ENCODE measurements at places on chromosomes 12 and 14.
A peak's percentile ranks its signal among the peaks of the same experiment; 100 is the strongest.

- DNase-seq, result no peak
These were observed 58.1 kb downstream of the ACACB start for GRCh38 chr12:109174468-109174867.

GRCh38 chr12:106903241-106903945 lies 52.3 kb upstream of the TMEM263 start:
- DNase-seq, result no peak

GRCh38 chr12:95518944-95519343 lies 32.3 kb downstream of the USP44 start:
- no peak for DNase-seq

DNA sequence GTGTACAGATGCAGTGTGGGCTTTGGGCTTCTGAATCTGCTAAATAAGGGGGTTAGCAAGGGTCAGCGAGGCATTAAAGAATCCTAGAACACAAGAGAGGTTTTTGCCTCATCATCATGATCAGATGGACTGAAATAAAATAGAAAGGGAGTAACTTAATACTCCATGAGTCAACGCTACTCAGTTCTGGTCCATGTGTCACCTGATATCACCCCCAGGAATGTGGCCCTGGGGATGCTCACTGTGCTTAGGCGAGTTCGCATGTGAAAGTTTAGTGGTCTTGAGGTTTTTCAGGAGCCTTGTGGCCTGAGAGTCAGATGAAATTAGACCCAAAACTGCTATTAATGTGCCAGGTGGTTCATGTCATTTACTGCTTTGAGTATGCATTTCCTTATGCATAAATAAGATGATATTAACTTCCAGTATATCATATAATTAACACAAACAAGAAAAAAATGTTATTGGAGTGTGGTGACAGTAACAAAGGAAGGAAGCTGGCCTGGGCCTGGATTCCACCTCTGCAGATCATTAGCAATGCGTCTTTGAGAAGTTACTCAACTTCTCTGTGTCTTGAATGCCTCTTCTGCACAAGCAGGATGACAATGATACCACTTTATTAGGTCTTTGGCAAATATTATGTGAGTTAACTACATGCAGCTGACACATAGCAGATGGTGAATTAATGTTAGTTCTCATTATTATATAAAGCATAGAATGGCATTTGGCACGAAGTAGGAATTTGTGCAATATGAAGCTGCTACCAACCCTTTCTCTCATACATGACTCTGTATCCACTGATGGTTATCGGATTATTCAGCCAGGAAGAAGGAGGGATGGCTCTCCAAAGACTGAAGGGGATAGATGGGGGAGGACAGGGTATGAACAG lies 1272.6 kb downstream of the AACS start:
- no peak for DNase-seq

- no peak for DNase-seq
These were observed 47.5 kb downstream of the C14orf132 start for GRCh38 chr14:96086574-96087077.

GRCh38 chr14:54483073-54483745 lies 5.6 kb downstream of the GMFB start:
- DNase-seq, result no peak

DNA sequence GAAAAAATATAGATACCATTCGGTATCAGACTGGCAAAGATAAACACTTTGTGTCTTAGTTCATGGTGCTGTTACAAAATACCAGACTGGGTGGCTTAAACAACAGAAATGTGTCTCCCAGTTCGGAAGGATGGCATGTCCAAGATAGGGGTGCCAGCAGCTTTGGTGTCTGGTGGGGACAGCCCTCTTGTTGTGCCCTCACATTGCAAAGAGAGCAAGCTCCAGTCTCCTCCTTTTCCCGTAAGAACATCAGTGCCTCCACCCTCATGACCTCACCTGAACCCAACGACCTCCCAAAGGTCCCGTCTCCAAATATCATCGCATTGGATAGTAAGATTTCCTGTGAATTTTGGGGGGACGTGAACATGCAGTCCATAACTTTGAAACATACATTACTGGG lies 12.4 kb downstream of the ZBTB42 start:
- DNase-seq, result no peak

- DNase-seq, result peak; percentile 24
These were observed 58.2 kb downstream of the ESR2 start for GRCh38 chr14:64235652-64236640.

DNA sequence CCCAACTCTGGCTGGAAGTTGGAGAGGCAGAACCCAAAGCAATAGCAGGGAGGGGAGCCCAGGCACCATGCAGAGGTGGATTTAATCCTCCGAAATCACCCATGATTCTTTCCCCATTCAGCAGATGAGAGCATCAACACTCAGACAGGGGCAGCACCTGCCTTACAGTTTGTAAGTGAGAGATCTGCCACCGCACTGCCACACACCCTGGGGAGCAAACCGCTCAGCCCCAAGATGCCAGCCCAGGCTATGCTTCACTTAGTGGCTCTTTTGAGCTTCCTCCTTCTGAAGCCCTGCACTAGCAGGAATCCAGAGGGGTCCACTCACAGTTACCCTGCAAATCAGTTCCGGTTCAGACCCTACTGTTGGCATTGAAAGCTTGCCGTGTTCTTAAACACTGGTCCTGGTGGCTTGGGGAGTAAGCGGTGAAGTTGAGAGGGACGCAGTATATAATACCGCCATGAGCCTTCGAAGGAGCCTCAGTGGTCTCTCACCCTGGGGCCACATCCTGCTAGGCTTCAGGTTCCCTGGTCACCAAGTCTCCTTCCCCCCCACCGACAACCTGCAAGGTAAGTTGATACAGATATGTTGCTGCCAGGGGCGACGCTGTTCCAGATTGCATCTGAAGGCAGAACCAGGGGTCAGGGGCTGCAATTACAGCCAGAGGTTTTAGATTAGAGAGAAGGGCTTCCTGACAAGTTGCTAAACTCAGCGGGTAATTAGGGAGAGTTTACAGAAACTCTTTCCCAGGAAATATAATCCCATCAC lies 72.0 kb upstream of the CCND2 start:
- DNase-seq, result no peak

DNA sequence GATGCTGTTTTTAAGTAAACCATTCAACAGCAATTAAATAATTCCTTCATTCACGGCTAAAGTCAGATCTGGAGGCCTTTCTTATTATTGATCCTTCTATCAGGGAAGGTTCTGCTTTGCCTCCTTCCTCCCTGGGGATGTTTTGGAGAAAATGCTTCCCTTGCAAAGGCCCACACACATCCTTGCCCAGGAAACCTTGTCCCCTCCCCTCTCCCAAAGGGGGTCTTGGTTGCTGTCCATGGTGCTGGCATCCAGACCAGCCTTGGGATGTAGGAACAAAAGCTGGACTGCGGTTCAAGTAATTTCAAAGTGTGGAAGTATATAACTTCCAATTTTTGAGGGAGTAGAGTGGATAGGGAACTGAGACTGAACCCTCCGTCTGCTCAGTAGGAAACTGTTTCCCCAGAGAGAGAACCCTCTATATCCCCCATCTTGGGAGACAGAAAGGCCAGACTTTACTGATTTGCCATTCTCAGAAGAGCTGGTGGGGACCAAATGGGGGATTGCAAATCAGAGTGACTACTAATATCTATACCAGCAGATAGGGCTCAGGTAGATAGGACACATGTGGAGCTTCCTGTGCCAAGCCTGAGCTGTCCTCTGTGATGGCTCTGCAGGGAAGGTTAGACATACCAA lies 5.6 kb downstream of the MARCHF9 start:
- no peak for DNase-seq

DNA sequence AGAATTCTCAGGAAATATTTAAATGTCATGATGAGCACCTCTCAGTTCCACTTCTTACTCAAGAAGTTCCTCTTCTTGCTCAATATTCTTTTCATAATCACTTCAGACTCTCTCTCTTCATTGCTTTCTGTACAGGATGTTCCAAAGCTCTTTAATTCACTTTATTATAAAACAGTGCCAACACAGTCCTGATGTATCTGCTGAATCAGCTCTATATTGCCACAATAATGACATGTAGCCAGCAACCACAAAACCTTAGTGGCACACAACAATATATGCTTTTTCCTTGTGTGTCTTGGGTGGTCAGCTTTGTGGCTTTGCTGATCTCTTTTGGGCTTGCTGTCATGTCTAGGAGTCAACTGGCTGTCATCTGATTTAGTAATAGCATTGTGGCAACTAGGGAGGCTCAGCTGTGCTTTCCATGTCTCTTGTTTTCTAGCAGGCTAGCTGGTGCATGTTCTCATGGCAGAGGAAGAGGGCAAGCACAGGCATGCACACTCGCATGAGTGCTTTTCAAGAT lies 52.8 kb upstream of the SLC2A13 start:
- no peak for DNase-seq

- DNase-seq, result no peak
These were observed 38.2 kb downstream of the NCKAP5L start for GRCh38 chr12:49789992-49790391.

GRCh38 chr12:20197411-20197810 lies 170.9 kb upstream of the PDE3A start:
- DNase-seq, result no peak

DNA sequence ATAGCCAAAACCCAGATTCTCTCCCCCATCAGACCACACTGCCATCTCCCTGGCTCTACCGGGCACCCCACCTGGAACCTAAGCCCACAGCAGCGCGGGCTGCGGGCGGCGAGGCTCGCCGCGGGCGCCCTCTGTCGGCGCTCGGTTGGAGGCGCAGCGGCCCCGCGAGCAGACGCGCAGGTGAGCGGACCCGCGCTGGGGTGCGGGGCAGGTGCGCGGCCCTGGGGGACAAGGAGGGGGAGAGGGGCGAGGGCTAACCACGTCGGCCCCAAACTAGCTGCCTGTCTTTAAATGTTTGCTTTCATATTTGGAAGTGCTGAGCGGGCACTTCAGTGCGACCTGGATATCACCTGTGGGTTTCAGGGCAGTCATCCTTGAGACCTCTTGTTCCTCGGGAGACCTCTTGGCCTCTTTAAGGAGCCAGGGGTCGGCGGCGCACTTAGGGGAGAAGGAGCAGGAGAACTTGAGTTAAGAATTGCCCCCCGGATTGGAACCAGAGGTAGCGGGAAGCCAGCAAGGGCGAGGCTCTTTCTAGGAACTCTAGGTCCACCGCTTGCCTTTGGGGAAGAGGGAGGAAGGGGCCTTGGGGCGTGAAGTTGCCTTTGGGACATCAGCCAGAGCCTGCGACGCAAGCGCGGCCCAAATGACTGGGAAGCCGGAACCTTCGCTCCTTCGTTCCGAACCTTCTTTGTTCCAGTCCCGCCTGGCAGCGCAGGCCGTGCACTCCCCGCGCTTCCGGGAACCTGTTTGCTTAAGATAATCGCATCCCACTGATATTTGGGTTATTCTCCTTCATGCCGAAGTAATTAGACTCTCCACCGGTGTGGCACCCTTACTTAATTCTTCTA lies 78.7 kb downstream of the NEDD1 start:
- peak; percentile 70 for DNase-seq

DNA sequence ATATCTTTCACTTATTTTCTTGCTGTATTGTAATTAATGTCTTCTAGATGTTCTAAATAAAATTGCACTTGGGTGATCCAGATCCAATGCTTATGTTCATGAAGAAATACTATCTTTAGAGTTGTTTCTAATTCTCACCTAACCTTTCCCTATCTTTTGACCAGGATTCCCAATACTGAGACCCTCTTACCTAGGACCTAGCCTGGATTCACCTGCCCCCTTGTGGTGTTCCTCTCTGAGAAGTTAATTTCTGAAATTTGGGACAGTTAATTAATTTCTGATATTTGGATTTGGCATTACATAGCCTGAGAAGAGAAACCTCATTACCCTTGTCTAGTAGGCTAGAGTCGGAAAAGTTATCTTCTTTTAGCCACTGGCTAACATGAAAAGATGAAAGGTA lies 29.5 kb downstream of the FOXA1 start:
- DNase-seq, result no peak

GRCh38 chr12:83769151-83769550 lies 1082.4 kb downstream of the TMTC2 start:
- DNase-seq, result no peak

GRCh38 chr12:69497308-69498026 lies 27.3 kb downstream of the FRS2 start:
- no peak for DNase-seq

GRCh38 chr14:59905188-59905587 lies 14.8 kb upstream of the LRRC9 start:
- DNase-seq, result no peak

- no peak for DNase-seq
These were observed 10.1 kb downstream of the ZFYVE26 start for GRCh38 chr14:67806246-67806645.

DNA sequence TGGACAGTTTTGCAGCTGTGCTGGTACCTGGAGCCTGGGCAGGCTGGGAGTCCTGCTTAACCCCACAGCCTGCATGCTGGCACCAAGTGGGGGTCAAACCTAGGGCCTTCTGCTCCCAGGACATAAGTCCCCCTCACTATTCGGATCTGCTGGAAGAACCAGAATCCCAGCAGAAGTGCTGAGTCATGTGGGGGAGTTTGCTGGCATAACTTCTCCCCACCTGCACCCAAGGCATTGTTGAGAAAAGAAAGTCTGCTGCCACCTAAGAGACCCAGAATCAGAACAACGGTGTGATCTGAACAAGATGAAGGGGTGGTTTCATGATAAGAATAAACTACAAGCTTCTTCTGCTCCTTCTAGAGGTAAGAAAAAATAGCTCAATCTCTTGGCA lies 102.7 kb downstream of the RBM19 start:
- DNase-seq, result no peak

- DNase-seq, result no peak
These were observed 744 bp downstream of the ATP5MC2 start for GRCh38 chr12:53674977-53675700.

- DNase-seq, result no peak
These were observed 3.6 kb downstream of the CFL2 start for GRCh38 chr14:34710744-34711143.

- no peak for DNase-seq
These were observed 9.7 kb downstream of the NAP1L1 start for GRCh38 chr12:76074701-76075336.

GRCh38 chr12:45329238-45329637 lies 113.3 kb downstream of the ANO6 start:
- no peak for DNase-seq

GRCh38 chr14:55913324-55914025 lies 204.7 kb upstream of the PELI2 start:
- DNase-seq, result no peak

DNA sequence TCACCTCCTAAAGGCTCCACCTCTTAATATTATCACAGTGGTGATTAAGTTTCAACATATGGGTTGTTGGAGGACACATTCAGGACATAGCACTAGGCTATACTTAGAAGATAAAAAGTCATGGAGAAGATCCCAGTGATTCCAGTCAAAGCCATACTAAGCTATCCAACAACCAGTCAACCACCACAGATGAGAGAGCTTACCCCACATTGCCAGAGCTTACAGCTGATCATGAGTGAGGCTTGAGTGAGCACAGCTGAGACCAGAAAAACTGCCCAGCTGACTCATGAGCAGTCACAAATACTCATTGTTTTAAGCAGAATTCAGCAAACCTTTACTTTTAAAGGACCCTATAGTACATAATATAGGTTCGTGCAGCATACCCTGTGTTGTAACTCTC lies 85.1 kb downstream of the DRAM1 start:
- no peak for DNase-seq

All from spinal cord (tissue), 10 donors.